Activated naive CD8-positive, alpha-beta T cell treated with anti-CD3 and anti-CD28 coated beads, Interleukin-2, amount 10 ng/mL, durations not matched to agents 7 days and 5 days (primary cell): ENCODE measurements at places on chromosomes 16 and 17.
A peak's percentile ranks its signal among the peaks of the same experiment; 100 is the strongest.

- peaks cover 4% of the 10 kb centered on the region for H3K4me1 ChIP-seq
- peak overlapping the region; percentile 99 for H3K27ac ChIP-seq
- peak overlapping the region; percentile 99 for H3K4me3 ChIP-seq
- peaks cover 2% of the 10 kb centered on the region for H3K36me3 ChIP-seq
- peak; percentile 98 for DNase-seq
Measured at GRCh38 chr16:4253394-4254150, 11.7 kb upstream of the SRL start.

DNA sequence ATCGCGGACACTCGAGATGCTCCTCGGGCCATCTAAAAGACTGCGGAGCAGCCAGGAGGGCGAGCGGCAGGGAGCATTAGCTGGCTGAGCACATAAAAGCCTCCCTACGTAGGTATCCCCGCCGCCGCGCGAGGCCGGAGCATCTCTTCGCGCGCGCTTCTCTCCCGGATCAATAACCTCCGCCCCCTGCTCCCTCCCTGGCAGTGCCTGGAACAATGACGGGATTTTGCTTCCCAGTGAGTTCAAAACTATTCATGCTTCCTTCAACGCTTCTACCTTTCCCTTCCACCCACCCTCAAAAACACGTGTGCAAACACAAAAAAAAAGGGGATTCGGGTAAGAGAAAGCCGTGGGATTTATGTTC is 984 bp downstream of the CENPV start:
- peak; percentile 57 for DNase-seq
- peaks cover 23% of the 10 kb centered on the region for H3K4me1 ChIP-seq
- peak overlapping the region; percentile 94 for H3K4me3 ChIP-seq

DNA sequence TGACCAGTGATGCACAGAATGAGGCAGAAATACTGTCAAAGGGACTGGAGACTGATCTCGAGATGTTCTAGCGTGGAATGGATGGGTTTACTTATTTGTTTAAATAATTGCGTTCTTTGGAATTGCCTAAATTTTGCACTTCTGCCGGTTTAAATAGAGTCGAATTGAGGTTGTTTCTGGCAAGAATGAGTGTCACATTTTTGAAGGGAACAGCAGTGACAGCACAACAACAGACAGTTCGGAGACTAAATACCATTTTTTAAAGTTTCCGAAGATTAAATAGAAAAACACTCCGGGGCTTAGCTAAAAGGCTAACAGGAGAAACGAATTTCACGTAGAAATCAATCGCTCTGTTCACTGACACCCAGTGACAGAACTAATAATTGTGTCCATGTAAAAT is 969.2 kb upstream of the RBFOX1 start:
- H3K4me1 ChIP-seq: no peaks in the 10 kb centered on the region
- no peak overlapping the region for H3K4me3 ChIP-seq
- H3K27ac ChIP-seq: no peak overlapping the region
- no peaks in the 10 kb centered on the region for H3K27me3 ChIP-seq
- no peaks in the 10 kb centered on the region for H3K36me3 ChIP-seq

- DNase-seq: no peak
- no peak overlapping the region for H3K4me3 ChIP-seq
- H3K36me3 ChIP-seq: no peaks in the 10 kb centered on the region
Measured at GRCh38 chr16:78763821-78764440, 664.5 kb downstream of the WWOX start.

- no peaks in the 10 kb centered on the region for H3K36me3 ChIP-seq
- no peak overlapping the region for H3K4me3 ChIP-seq
- H3K27me3 ChIP-seq: peaks cover 3% of the 10 kb centered on the region
- H3K4me1 ChIP-seq: peaks cover 10% of the 10 kb centered on the region
- DNase-seq: no peak
Measured at GRCh38 chr17:31582151-31582907, 190.9 kb downstream of the RAB11FIP4 start.

- H3K27me3 ChIP-seq: no peaks in the 10 kb centered on the region
- DNase-seq: no peak
- peaks cover 7% of the 10 kb centered on the region for H3K4me1 ChIP-seq
- no peak overlapping the region for H3K4me3 ChIP-seq
- peaks cover 16% of the 10 kb centered on the region for H3K36me3 ChIP-seq
- no peak overlapping the region for H3K27ac ChIP-seq
Measured at GRCh38 chr16:69852815-69853214, 90.7 kb downstream of the WWP2 start.

DNA sequence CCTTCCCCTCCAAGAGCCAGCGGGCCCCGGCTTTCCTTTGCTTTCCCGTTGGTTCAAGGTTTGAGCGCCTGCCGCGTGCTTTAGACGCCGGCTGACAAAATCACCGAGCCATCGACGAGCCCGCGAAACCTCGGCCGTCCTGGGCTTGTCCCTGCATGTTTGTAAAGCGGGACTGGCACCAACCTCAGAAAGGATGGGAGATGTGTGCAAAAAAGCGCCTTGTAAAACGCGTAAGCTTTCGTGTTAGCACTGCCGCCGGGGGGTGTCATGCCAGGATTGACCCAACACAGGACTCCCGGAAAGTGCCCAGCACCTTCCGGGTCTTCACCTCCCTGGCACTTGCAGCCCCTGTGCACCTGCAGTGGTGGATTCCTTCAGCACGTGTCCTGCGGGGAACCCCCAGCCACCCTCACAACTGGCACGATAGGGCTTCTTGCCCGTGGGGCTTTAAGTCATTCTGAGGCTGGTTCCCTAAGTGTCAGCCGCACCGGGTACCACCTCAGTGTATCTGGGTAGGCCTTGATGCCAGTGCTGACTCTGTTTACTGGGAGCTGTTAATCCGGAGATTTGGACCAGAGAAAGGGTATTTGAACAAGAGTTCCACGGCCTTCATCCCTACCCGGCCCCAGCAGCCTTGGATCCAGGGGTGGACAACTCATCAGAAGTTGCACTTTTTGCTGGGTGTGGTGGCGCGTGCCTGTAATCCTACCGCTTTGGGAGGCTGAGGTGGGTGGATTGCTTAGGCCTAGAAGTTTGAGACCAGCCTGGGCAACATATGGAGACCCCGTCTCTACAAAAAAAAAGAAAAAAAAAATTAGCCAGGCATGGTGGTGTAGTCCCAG is 817 bp downstream of the NDUFAF8 start:
- peak; percentile 53 for DNase-seq
- H3K4me3 ChIP-seq: peak overlapping the region; percentile 93
- peaks cover 30% of the 10 kb centered on the region for H3K4me1 ChIP-seq
- H3K27me3 ChIP-seq: no peaks in the 10 kb centered on the region

- peaks cover 20% of the 10 kb centered on the region for H3K4me1 ChIP-seq
- H3K27me3 ChIP-seq: no peaks in the 10 kb centered on the region
- H3K36me3 ChIP-seq: peaks cover 18% of the 10 kb centered on the region
- no peak overlapping the region for H3K4me3 ChIP-seq
- no peak for DNase-seq
Measured at GRCh38 chr16:85915125-85915845, 16.3 kb downstream of the IRF8 start.

DNA sequence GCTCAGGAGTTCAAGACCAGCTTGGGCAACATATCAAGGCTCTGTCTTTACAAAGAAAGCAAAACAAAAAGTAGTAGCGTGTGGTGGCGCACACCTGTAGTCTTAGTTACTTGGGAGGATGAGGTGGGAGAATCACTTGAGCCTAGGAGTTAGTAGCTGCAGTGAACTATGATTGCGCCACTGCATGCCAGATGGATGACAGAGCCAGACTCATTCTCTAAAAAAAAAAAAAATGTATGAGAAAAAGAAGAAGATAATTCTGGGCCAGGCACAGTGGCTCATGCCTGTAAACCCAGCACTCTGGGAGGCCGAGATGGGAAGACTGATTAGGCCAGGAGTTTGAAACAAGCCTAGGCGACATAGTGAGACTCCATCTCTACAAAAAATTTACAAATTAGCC is 28.5 kb downstream of the STAT5B start:
- peak overlapping the region; percentile 98 for H3K27ac ChIP-seq
- H3K4me1 ChIP-seq: peaks cover 46% of the 10 kb centered on the region
- peak overlapping the region; percentile 68 for H3K4me3 ChIP-seq

DNA sequence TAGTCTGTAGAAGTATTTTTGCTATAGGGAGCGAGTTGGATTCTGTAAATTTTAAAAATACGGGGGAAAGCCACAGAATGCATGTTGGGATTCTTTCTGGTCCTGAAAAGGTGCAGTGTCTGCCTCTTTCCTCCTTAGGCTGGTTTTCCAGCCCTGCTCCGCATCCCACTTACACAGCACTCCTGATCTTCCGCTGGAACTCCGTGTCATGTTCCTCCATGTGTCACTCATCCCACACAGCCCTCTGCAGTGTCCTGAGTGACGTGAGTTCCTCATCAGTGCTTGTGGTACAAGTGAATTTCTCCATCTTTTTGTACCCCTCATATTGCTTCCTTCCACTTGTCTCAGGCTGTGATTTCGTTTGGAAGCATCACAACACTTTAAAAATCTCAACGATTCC is 34.5 kb downstream of the COX10 start:
- DNase-seq: no peak
- H3K27me3 ChIP-seq: no peaks in the 10 kb centered on the region

GRCh38 chr17:48549281-48549630 is 4.3 kb upstream of the HOXB2 start:
- H3K27ac ChIP-seq: no peak overlapping the region
- H3K4me3 ChIP-seq: no peak overlapping the region
- peaks cover 12% of the 10 kb centered on the region for H3K36me3 ChIP-seq

DNA sequence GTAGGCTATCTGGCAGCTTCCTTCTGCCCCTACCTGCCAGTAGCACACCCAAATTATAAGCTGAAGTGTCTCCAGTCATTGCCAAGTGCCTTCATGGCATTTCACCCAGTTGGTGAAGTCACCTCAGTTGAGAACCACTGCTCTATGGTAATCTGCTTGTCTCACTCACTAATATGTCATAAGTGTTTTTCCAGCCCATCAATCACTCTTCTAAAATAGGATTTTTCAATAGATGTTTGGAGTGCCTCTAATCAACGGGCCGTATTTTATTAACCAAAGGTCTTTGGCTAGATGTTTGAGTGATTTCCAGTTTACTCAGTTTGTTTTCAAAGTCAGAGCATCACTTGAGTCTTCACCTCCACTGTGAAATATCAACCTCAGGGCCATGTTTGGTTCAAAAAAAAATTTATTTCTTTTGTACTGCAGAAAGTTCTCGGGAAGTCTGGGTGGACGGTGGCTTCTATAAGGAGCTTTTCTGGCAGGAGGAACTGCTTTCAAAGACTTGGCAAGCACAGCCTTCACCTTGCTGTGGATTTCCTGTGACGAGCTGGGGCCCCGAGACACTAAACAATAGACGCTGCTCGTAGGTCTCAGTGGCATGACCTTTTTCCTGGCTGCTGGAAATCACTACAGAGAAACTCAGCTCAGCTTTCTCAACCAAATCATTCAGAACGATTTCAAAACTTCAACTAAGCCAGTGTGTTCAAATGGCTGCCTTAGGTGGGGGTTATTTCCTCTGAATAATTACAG is 95.2 kb upstream of the FOXF1 start:
- H3K4me1 ChIP-seq: no peaks in the 10 kb centered on the region
- H3K36me3 ChIP-seq: no peaks in the 10 kb centered on the region
- no peak overlapping the region for H3K4me3 ChIP-seq
- peaks cover 7% of the 10 kb centered on the region for H3K27me3 ChIP-seq
- H3K27ac ChIP-seq: no peak overlapping the region

GRCh38 chr17:42853004-42853403 is 2.0 kb downstream of the AOC3 start:
- H3K27me3 ChIP-seq: no peaks in the 10 kb centered on the region
- H3K36me3 ChIP-seq: no peaks in the 10 kb centered on the region
- H3K27ac ChIP-seq: no peak overlapping the region
- DNase-seq: no peak
- H3K4me3 ChIP-seq: no peak overlapping the region

DNA sequence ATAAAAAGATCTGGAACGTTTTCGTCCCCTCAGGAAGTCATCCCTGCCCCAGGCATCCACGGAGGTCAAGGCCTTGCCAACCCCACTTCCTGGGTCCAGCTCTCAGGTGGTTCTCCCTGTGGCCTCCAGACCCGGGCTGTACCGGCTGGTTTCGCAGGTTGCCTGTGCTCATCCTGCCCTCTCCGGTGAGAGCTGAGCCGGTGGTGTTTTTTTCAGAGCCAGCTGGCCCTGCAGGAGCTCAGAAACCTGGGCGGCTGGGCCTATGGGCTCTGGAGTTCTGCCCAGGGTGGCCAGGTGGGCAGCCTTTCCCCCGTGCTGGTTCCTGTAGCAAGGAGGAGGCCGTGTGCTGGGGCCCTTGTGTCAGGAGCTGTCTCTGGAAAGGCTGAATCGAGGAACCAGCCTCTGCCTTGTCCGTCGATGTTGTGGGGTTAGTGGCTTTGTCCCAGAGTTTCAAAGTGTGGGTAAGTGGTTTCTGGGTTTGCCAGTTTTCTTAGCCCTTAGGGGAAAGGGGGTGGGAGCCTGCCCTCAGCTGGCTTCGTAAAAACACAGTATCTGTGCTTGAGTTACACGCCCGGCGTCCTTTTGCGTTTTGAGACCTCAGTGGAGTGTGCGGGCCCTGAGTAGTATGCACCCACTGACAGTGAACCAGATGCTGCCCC is 23.6 kb downstream of the C16orf90 start:
- H3K36me3 ChIP-seq: peaks cover 23% of the 10 kb centered on the region
- no peak overlapping the region for H3K27ac ChIP-seq
- DNase-seq: no peak
- H3K4me3 ChIP-seq: no peak overlapping the region

DNA sequence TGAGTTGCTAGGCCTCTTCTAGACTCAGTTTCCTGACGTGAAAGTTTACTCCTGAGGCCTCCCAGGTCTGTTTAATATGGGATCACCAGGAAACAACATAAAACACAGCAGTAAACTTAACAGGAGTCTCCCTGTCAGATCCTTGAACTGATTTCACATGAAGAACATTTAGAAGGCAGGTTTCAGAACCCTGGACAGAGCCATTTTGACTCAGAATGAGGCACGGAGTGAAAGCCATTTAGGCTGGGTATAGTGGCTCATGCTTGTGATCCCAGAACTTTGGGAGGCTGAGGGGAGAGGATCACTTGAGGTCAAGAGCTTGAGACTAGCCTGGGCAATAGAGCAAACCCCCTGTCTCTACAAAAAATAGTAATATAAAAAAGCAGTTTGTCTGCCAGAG is 289.1 kb downstream of the CA10 start:
- no peaks in the 10 kb centered on the region for H3K4me1 ChIP-seq
- DNase-seq: no peak

DNA sequence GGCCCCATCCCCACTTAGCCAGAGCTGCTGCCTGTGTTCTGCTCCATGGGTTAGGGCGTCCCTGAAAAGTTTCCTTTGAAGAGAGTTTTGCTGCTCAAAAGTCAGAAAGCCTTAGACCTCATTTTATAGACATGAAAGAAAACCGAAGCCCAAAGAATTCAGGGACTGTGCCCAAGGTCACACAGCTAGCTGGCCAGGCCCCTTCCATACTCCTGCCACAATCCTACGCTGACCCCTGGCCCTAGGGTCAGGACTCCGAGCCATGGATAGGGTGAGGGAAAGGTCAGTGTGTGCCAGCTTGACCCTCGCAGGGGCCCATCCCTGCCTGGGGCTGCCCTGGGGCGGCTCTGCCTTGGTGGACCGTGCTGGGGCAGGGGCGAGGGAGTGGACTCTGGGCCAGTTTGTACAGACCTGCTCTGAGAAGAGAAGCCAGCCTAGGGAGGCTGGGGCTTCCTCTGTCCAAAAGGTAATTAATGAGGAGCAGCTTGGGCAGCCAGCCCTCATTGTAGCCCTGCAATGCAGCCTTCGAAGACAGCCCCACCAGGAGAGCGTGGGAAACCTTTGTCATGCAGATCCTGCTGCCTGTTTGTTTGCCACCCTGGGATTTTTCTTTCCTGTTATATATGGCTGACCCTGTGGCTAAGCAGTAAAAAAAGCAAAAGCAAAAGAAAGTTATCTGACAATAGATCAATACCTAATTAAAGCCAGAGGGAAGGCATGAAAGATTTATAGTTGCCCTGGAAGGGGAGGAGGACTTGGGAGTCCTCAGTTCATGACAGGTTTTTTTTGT is 37.4 kb downstream of the RHBDL3 start:
- no peak overlapping the region for H3K4me3 ChIP-seq
- H3K27me3 ChIP-seq: peaks cover 26% of the 10 kb centered on the region
- H3K4me1 ChIP-seq: peaks cover 5% of the 10 kb centered on the region
- H3K27ac ChIP-seq: no peak overlapping the region
- H3K36me3 ChIP-seq: no peaks in the 10 kb centered on the region
- DNase-seq: no peak
